ENCODE measurements at places on chromosomes 13 and 19.

GRCh38 chr13:72126424-72126823, 259.4 kb upstream of the DACH1 start:
- DNase-seq, result no peak

- DNase-seq, result peak; percentile 51
Observed at GRCh38 chr19:1401138-1401888, at the start of gene GAMT. Gene GAMT (minus strand): TSS chr19:1401542. CDS start chr19:1401476, 66 bp downstream.

DNA sequence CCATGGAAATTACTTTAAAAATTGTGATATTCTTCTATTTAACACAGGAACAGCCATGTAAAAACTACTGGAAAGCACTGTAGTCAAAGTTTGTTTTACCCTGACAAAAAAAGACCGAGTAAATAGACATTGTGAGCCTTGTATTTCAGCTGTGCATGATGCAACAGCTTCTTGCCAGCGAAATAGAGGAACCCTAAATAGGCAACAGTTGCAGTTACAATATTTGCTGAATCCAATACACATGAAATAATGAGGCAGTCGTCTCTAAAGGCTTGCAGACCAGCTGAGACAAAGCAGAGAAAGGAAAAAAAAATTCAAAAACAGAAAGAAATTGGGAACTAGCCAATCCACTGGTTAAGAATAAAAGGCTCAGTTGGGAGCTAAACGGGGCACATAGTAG, 1001.1 kb downstream of the OLFM4 start:
- DNase-seq, result peak; percentile 24

GRCh38 chr13:94662274-94662945, 49.9 kb downstream of the SOX21 start:
- DNase-seq, result no peak

DNA sequence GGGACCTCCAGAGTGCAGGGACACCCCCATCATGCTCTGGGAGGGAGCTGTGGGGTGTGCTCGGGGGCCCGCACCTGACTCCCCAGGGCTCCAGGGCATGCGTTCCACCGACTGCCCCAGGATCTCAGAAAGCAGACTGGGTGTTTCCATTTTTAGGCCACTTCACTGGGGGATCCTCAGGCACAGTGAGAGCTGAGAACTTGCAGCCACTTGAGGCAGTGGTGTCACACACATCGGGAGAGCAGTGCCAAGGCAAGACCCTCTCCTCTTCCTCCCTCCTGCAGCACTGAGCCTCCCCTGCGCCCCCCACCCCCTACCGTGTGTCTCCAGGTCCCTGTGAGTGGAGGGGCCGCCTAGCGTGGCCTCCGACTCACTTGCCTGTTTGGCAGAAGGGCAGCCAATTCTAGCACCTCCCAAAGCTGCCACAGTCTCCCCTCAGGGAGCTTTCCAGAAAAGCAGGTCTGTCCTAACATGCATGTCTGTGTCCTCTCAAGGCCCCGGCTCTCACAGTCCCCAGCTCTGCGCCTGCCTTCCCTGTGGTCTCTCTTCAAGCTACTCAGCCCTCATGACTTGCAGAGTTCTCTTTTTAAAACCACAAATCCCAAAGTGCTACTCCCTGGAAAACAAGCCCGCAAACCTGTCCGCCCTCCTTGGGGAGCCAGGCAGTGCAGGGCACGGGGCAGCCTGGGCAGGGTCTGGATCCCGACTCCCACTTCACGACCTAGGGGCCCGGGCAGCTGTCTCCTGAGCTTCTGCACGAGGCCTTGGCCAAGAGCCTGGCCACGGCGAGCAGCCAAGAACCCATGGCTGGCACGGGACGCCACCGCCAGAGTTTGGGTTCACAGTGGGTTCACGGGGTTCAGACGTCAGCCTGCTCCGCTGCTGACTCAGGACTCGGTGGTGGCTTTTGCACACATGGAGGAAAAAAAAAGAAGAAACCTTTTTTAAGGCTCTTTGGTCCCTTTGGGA, 94.1 kb downstream of the STK24 start:
- DNase-seq, result no peak

DNA sequence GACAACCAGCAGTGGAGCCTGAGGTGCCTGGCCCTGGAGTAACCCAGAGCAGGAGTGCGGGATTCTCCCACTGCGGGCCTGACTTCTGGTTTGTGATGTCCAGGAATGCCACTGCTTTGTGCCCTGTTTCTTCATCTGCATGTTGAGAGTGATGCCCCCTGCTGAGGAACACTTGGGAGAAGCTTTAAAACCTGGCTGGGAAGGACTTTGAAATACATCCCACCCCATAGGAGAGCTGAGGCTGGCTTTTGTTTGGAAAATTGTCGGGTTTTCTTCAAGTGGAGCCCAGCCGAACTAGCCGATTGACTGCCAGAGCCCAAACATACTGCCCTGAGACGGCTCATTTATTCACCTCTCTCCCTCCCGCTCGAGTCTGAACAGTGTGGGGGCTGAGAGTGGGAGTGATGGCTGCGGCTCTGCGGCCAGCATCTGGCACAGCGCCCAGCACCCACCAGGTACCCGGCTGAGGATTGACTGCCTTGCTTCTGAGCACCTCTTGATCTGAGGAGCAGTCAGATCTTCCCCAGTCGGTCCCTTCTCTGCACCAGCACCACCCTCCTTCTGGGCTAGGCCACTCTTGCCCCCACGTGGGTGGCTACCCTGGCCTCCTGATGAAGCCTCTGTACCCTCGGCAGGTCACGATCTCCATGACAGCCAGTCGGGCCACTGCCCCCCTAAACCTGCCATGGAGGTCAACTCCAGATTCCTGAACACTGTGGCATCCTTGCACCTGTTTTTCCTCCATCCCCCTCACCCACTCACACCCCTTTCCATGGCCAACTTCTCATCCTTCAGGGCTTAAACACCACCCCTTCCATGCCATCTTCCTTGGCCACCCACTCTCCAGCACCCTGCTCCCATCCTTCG, 148.9 kb downstream of the SIPA1L3 start:
- no peak for DNase-seq

DNA sequence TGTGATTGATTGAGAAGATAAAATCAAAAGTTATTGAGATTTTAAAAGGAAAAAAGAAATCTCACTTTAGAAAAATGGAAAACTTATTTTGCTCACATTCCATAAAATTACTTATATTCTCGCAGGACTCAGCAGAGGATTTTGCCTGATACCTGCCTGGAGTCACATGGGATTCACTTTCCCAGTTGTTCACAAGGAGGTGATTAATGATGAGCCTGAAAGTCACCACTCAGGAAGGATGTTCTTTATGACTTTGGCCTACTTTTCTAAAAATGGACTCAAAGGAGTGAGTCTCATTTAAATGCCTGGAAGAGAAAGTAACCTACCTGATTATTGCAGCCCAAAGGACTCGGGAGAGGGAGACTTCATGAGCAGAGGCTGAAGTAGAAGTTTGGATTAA, 34.5 kb upstream of the FAM216B start:
- DNase-seq, result no peak

- DNase-seq, result no peak
Observed at GRCh38 chr19:49976496-49976895, 15.5 kb upstream of the SIGLEC11 start.

DNA sequence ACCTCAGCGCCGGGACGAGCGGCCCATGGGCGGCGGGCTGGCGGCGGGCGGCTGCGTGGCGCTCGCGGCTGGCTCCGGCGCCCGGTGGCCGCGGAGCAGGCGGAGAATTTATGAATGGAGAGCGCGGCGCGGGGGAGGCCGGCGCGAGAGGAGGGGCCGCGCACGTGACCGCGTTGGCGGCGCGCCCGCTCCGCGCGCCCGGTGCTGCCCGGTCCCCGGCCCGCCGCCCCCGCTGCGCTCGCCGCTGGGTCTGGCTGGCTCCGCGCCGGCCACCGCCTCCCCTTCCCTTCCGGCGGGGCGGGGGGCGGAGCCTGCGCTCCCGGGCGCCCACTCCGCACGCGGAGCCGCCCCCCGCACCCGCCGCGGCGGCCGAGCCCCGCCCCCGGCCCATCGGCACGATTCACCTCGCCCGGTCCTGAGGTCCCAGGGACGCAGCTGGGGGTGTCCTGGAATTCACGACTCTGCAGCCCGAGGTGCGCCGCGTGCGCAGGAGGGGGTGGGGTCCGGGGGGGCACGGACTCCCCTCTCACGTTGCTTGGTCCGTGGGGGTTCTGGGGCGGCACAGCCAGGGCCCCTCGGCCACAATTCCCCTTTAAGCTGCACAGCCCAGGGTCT, at the start of gene CBARP:
Gene CBARP, minus strand, starts transcription at position 252 of the 615 bp plus-strand sequence. CDS start 1,905 bp downstream, outside the sequence.
- DNase-seq, result no peak

GRCh38 chr13:50085063-50085462, 69.8 kb downstream of the KCNRG start:
- peak; percentile 49 for DNase-seq

DNA sequence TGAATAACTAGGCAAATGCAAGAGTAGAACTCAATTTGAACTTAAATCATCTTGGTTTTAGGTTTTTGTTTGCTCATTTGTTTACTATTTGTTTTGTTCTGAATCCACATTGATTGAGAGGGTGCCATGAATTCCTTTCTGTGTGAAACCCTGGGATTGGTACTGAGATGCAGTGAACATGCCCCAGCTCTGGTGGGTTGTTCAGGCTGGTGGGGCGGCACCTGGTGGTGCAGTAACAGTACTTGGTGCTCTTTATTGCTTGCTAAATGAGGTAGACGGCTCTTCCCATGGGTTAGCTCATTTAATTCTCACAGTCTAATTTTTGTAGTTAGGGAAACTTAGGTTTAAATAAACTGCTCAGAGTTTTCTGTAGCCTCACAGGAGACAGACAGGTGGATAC, 48.4 kb downstream of the WASF3 start:
- DNase-seq, result no peak

GRCh38 chr13:55816976-55817601, 1323.6 kb upstream of the PRR20A start:
- no peak for DNase-seq

DNA sequence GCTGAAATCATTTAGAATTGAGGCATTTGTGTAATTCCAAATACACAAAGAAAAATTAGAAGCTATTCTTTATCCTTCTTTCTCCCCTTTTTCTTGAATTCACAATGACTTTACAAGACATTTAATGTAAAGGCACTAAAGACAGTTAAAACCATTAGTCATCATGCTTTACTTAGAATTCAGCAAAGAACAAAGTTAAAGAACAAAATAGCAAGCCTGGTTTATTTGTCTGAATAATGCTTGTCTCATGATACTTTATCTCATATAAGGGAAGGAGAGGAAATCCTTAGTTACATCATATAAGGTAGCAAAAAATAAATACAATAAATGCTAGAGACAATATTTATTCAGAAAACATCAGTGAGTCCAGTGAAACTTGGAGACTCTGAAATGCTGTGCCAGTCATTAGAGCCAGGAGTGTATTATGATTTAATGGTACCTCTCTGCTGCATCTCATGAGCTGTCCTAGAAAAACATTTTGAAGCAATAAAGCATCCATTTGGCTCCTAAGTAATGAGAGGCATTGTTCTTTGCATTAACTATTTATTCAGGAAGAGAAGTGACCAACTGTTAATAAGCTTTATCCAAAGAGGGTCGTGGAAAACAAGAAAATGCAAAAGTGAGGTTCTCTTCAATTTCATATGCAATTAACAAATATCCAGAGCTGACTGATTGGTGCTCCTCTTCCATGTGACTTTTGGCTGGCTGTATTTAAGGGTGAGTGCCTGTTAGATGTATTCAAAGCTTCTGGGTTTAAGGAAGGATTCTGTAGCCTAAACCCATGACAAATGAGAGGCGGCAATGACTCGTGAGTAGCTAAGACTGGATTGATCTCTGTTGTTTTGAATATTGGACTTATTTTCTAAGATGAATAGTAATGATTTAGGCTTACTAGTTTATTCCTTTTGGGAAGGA, 105.0 kb downstream of the DGKH start:
- no peak for DNase-seq

- no peak for DNase-seq
Observed at GRCh38 chr19:19461671-19462622, 53.4 kb downstream of the TSSK6 start.

- no peak for DNase-seq
Observed at GRCh38 chr19:14540741-14541525, 11.5 kb downstream of the TECR start.

DNA sequence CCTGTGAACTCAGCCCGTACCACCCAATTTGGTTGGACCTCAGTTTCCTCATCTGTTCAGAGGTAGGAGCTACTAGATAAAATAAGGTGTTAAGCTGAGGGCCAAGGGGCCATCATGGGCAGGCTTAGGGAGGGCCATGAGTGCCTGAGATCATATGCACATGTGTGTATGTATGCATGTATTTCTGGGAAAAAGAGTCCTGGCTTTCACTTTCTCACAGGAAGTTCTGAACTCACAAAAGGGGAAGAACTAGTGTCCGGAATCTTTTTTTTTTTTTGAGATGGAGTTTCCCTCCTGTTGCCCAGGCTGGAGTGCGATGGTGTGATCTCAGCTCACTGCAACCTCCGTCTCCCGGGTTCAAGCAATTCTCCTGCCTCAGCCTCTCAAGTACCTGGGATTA, 18.9 kb downstream of the TGFB1 start:
- no peak for DNase-seq

GRCh38 chr19:984165-984967, at the start of gene WDR18:
Gene WDR18 (plus strand): TSS chr19:984345. CDS start chr19:984354, 9 bp downstream.
- peak; percentile 87 for DNase-seq

GRCh38 chr19:41617941-41618730, 8.7 kb downstream of the CEACAM4 start:
- no peak for DNase-seq

DNA sequence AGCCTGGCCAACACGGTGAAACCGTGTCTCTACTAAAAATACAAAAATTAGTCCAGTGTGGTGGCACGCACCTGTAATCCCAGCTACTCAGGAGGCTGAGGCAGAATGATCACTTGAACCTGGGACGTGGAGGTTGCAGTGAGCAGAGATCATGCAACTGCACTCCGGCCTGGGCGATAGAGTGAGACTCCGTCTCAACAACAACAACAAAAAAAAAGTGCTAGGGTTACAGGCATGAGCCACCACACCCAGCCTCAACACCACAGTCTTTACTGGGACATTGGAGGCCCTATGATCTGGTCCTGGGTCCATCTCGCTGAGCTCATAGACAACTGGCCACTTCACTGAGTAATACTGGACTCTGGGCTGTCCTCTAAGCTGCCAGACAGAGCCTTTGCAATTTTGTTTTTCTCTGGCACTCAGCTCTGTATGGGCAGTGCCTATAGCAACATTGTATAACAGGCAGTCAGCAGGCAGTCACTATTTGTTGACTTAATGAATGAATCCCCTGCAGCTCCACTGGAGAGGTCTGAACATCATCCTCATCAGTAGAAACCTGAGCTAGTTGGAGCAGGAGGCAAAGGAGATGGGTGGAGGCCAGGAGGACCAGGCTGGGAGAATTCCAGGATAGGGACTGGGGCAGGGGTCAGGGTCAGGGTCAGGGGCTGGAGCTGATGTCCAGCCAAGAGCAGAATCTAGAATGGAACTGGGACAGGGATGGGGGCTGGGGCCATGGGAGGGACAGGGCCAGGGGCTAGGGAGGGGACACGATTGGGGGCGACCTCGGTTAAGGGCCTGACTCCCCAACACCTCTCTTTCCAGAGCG, 8.1 kb downstream of the BLOC1S3 start:
- no peak for DNase-seq

DNA sequence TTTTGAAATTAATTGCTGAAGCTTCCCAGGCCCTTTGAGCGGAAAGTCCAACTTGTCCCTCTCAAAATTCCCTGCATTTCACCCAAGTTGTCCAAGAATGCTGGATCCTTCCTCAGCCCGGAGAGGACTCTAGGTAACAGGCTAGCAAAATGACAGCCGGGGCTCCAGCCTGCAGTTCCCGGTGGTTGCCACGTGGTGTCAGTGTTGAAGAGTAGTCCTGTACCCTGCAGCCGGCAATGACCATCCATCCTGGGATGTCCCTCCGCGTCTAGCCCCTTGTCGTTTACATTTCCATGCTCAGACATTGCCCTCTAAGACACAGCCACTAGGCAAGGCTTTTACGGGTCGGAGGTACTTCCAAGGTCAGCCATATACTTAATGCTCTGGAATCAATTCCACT, 31.4 kb upstream of the MTIF3 start:
- DNase-seq, result peak; percentile 39

- peak; percentile 62 for DNase-seq
Observed at GRCh38 chr13:102812611-102813287, 13.8 kb downstream of the BIVM start.

Data from ACHN (cell line).